Activated naive CD4-positive, alpha-beta T cell (primary cell): ENCODE measurements at places on chromosomes 1 and 21.

GRCh38 chr1:58857680-58858673 lies 74.1 kb upstream of the JUN start:
- peak; percentile 11 for DNase-seq

DNA sequence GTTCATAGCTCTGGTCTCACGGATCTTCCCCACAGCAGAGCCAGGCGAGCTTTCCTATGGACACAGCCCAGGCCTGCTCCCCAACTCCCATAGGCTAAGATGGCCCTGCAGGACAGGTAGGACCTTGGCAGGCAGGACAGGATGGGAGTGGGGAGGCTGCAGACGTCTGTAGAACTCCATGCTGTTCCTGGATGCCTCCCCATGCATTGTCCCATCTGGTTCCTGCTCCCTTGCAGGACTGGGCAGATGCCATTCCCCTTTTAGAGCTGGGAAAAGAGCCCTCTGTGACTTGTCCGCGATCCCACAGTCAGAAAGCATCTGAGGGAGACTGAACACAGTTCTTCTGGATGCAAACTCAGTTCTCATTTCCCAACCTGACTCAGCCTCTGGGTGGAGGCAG lies 71.9 kb upstream of the ATP5PO start:
- DNase-seq: no peak

GRCh38 chr1:111775966-111776365 lies 20.3 kb downstream of the DDX20 start:
- no peak for DNase-seq

DNA sequence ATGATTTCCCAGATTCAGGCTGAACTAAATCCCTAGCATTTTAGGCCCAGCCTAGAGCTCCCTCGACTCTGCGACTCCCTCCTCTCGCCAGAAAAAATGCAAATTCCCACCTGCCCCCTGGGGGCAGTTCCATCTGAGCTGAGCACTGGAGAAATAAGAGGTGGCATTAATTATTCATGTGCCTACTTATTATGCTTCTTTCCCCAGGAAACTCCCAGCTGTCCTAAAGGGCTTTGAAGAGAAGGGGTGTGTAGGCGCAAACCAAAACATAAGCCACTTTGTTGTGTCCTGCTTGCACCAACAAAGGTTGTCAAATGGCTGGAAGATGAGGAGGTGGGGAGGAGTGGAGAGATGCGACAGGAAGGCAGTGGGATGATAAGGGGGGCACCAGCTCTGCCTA lies 41.4 kb upstream of the GOLT1A start:
- DNase-seq: no peak
